ENCODE measurements at places on chromosomes 3 and 15. TPM values are rescaled to one million over a fixed set of nuclear protein-coding genes. Genes with fewer than 3 reads are reported as not detected.

The GOLGA8T gene
- total RNA-seq = not detected

The NDN gene
- total RNA-seq = 40.1 TPM

The NOX5 gene
- not detected for total RNA-seq

The SGO1 gene
- 8.1 TPM for total RNA-seq

The PRR20G gene
- not detected for total RNA-seq

The KCTD6 gene
- 9.4 TPM for total RNA-seq

The PIGBOS1 gene
- total RNA-seq = 11.7 TPM

The MAGEL2 gene
- total RNA-seq = under 0.01 TPM

The ISG20 gene
- total RNA-seq = 0.72 TPM

All from IMR-90 (cell line).